ENCODE measurements at places on chromosomes 4 and X. TPM values are rescaled to one million over a fixed set of nuclear protein-coding genes. Genes with fewer than 3 reads are reported as not detected.

DNA sequence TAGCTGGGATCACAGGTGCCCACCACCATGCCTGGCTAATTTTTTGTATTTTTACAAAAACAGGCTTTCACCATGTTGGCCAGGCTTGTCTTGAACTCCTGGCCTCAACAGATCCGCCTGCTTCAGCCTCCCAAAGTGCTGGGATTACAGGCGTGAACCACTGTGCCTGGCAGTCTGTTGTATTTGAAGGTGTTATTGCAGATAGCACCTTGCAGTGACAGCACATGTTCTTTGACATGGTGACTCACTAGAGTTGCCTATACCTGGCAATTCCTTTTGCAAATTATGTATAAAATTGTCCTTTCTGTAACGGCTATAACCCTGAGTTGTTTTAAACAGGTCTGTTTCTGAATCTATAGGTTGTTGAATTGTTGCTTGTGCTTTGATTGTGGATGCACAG lies 7.9 kb downstream of the OGT start:
- no peak for DNase-seq

DNA sequence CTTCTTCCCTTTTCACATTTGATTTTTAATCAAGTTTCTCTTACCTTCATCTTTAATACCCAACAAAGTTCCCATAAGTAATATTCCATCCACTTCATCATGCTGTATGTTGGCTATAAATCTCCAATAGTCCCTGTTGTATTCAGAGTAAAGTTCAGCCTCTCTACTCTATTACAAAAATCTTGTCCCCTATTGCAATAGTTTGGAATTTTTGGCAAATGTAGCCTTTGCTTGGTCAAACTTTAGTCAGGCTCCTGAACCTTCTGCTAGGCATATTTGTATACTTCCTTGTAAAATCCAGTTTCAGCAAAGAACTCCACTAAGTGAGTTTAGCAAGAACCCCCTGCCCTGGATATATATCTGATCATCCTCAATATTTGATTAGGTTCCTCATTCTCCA lies 54.0 kb upstream of the PACRGL start:
- no peak for DNase-seq

GRCh38 chr4:17165286-17165685 lies 266.8 kb upstream of the LDB2 start:
- no peak for DNase-seq

DNA sequence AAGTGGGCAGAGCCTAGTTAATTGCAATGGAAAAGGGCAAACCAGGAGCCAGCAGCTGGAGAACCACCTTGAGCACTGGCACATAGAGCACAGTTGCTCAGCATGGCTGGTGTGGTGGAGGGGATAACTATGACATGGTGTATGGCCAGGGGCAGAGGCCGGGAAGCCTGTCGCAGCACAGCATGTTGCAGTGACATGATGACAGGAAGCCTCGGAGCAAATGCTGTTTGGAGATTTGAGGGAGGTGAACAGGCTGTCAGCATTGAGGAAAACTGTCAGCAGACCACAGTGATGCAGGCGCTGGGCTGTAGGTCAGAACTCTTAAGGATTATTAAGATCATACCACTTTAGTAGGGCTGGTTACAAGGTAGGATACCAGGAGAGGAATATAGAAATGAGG lies 228.7 kb downstream of the CBR4 start:
- no peak for DNase-seq

Gene TMEM164
- 54.5 TPM for total RNA-seq

DNA sequence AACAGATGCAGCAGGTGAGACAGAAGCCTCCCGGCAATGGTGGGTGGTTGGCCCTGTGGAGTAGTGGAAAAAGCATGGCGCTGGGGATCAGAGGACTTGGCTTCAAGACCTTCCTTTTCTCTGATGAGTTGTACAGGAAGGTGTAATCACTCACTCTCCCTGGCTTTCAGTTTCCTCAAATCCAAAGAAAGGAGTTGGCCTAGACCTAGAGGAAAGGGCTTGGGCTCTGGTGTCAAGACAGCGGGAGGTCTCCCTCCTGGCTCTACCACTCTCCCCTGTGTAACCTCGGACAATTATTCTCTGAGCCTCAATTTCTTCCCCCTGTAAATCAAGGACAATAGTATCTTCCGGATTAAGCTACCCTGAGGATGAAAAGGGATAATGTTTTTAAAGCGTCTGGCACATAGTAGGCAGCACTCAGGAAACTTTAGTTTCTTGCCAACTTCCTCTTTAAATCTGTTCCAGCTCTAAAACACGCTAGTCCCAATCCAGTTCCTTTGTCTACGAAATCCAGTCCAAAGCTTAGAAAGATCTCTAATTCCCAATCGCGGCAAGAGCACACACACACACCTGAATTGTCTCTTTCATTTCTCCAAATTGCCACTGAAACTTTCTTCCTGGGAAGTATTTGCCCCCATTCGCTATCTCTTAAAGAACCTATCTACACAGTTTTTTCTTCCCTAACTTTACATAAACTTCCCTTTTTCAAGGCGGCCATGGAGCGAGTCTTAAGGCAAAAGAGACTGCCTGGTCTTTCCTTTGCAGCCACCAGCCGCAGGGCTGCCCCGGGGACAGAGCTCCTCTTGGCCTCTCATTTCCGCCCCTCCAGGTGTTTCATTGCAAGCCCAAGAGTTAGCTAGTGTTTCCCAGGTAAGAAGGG lies 29.9 kb upstream of the GPC4 start:
- DNase-seq = no peak

DNA sequence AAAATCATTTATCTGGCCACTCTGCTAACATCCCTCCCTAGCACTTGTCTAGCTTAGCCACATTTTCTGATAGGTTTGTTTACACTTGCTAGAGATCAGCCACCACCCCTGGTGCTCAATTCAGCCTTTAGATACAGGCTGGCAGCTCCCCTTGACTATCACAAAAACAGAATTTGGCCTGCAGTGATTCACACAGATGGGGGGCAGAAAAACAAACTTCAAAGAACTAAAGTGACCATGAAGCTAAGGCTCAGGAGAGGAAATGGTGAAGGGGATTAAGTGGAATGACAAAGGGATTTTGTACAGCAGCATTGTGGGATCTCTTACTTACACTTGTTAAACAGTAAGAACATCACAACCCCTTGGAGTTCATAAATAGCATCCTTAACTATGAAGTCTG lies 1718.0 kb upstream of the PCDH7 start:
- DNase-seq = no peak

Gene FRMD7
- not detected for total RNA-seq

GRCh38 chrX:480861-481417 lies 94.2 kb upstream of the PPP2R3B start:
- DNase-seq = no peak

Gene ZBTB33
- total RNA-seq = 7.8 TPM

DNA sequence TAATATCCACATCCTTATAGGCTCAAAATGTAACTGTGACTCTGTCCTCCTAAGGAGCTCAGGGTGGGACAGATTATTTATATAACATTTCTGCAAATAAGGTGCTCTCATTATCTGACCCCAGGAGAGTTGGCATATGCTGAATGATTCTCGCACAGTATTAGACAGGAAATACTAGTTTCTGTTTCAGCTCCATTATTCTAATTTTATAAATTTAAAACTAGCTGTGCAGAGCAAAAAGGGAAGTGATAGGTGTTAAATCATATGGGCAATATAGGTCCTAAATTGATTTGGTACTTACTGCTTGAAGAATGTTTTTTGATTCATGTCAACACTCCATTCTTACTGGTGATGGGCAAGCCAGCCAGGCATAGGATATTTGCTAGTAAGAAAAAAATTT lies 141.5 kb downstream of the GLRA2 start:
- no peak for DNase-seq

Gene EVC
- total RNA-seq = 3.1 TPM
